ENCODE measurements at places on chromosomes 2 and 18.

GRCh38 chr2:18976168-18976961 is 382.1 kb downstream of the OSR1 start:
- DNase-seq: no peak

DNA sequence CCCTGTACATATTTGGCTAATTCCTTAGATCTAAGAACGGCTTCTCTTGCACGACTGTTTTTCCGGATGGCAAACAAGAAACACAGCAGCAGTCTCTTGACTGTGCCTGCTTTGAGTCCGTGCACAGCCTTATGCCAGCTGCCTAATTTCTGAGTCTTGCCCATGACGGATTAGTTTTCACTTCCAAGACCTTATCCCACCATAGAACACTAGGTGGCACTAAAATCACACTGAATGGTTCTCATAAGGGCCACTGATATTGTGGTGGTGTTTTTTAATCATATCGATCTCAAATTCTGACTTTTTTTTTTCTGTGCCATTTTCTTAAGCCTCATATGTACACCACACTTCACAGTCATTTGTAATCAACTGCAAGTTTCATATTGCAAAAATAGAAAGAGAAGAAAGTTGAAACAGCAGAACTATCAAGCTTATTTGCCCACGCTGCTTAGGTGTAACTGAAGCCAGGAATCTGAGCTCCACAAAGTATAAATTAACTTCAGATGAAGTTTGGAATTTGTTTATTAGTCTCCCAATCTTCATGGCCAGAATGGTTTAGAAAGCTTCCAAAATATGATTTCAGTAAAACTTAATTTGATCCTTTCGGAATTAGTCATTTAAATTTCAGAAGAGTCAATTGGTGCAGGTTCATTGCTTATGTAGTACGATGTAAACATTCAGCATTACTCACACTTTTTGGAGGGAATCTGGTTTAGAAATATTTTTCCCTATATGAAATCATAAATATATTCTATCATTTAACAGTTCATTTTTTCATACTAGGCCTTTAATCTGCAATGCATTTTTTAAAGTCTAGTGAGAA is 45.5 kb upstream of the SCN7A start:
- DNase-seq: peak; percentile 61

- DNase-seq: no peak
These were observed 105.0 kb downstream of the IKZF2 start for GRCh38 chr2:213046431-213046830.

GRCh38 chr2:213089438-213089837 is 62.0 kb downstream of the IKZF2 start:
- no peak for DNase-seq

DNA sequence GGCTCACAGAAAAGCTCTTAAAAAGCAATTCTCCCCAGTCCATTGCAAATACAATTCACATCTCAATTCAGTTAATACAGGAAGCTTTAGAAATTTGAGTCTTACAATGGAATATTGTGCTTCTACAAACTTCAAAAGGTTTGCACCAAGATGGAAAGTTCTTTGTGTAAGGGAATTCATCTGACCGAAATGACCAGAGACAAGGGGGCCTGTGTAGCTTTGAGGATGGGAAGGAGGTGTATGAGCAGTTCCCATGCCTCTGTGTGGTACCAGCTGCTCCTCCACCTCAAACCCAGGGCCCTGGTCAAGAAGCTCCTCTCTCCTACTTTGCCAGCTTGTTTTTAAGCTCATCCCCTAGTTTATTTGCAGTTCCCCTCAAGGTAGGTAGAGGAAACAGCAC is 312.8 kb upstream of the PKDCC start:
- no peak for DNase-seq

- DNase-seq: no peak
These were observed 77.8 kb downstream of the RDH14 start for GRCh38 chr2:18482666-18483065.

GRCh38 chr2:165902934-165903333 is 50.6 kb downstream of the TTC21B start:
- DNase-seq: no peak

GRCh38 chr2:78682781-78683180 is 342.7 kb upstream of the REG3G start:
- DNase-seq: no peak

- DNase-seq: no peak
These were observed 56.3 kb downstream of the RBKS start for GRCh38 chr2:27833931-27834330.

DNA sequence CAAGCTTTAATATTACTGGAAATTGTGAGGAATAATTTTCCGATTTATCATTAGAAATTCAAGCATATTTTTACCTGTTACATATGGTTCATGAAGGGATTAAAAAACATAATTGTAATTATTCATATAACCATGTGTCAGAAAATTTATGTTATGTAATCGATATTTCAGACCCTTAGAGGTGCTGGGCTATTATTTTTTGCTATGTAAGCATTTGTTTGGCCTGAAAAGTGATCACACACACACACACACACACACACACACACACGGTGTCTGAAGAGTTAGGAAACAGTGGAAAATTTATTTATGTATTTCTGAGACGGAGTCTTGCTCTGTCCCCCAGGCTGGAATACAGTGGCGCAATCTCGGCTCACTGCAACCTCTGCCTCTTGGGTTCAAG is 375.5 kb downstream of the PTH2R start:
- no peak for DNase-seq

DNA sequence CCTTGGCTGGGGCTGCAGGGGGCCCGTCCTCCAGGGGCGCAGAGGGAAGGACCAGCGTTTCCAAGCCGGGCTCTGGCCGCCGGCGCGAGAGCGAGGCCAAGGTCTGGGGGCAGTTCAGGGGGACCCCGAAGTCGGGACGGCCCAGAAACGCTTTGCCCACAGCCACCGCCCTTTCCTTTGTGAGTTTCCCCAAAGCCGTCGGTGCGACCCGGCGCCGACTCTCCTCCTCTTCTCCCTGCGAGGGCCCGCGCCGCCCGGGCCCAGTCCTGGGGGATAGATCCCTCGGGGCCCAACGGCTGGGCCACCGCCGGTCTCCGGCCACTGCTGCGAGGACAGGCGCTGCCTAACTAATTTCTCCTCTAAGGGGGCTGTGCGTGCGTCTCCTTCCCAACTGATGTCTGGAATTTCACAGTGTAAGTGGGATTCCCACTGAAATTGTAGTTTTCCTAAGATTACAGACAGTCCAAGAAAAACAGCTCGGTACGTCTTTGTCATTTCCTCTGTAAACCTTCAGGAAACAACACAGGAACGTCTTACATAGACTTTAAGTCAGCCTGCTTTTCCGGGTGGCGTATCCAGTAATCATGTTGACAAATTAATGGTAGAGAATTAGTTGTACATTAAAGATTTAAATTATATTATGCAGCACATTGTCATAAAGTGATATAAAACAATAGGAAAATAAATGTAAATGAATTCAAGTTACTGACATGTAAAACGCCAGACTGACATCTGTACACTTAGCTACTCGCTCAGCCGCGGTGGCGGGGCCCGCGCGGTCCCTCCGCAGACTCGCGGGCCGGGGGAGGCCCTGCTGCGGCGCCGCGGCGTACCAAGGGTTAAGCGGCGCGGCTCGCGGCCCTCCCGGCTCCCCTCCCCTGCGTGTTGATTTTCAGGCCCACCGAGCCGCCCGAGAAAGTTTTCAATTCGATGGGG is 139.4 kb upstream of the SIX3 start:
- no peak for DNase-seq

- no peak for DNase-seq
These were observed 23.7 kb downstream of the B3GNT2 start for GRCh38 chr2:62219407-62220159.

DNA sequence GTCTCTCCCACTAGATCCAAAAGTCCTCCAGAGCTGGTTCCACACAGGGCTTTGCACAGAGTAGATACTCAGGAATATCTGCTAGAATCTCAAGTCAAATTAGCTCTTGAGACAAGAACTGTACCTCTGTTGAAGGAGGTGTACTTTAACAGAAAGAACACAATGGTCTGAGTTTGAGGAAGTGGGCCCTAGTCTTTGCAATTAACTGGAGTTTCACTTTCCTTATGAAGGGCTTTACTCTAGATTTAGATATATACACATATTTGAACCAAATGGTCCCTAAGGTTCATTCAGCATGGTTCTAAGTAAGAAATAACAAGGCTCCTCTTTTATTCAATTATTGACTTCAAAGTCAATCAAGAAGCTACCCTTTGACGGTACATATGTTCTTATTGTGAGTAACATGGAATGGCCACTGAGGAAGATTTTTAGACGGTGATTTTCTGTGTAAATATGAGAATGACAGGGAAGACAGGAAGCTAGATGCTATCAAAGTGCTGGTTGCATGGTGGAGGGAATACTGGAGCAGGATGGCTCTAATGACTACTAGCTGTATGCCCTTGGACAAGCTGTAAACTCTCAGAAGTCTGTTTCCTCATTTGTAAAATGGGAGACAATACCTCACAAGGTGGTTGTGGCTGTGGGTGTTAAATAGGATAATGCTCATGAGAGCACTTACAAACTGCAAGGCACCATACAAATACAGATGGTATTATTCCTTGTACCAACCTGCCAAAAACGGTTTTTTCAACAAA is 73.5 kb upstream of the SERTAD2 start:
- no peak for DNase-seq

GRCh38 chr2:196427986-196428634 is 211.4 kb upstream of the CCDC150 start:
- no peak for DNase-seq

DNA sequence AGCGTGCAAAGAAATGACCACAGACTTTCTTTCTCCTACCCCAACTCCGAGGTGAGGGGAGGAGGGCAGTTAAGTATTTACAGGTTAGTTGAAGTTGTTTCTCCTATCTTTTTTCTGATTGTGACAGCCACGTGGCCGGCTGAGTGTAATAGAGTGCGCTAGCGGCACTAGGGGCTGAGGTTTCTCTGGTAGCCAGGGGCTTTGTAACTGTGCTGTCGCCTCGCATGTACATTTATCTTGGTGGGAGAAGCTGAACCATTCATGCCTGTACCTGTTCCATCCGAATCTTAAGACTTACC is 214.1 kb upstream of the STON1 start:
- DNase-seq: peak; percentile 30

- no peak for DNase-seq
These were observed 221.4 kb upstream of the PXDN start for GRCh38 chr2:1965726-1966125.

GRCh38 chr2:1925928-1926327 is 181.6 kb upstream of the PXDN start:
- DNase-seq: no peak

DNA sequence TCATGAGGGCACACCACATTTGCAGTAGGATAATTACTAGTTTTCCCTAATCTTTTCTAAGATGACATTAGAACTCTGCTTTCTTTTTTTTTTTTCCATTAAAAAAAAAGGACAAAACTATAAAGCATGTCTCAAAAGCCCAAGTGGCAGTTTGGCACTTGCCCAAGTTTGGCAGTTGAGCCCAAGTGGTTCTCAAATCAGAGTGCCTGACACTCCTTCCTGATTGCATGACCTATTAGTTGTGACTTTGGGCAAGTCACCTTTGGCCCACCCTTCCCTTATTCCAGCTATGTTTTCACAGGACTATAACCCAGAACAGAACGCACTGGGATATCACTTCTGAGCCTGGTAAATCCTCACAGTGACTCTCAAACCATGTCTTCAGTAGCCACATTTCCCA is 273.0 kb downstream of the CCDC85A start:
- DNase-seq: no peak

DNA sequence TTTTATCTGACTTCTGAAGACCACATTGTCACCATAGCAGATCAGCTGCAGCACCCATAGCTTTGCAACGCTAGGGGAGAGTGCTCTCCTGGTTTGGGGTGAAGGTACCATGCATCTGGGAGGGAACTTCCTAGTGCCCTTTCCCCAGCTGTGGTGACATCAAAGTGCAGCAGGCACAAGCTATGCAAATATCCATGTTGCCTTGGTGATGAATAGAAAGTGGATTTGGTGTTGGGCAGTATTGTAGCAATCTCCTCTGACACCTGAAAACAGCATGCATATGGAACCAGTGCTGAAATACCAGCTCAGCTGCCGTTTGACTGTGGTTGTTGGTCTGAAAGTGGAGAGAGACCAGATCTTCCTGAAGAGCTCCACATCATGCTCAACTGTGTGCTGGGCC is 37.1 kb downstream of the BCL2L11 start:
- no peak for DNase-seq

- no peak for DNase-seq
These were observed 37.0 kb downstream of the MAL start for GRCh38 chr2:95062242-95063085.

- DNase-seq: no peak
These were observed 138.0 kb upstream of the GPC1 start for GRCh38 chr2:240297256-240298116.

GRCh38 chr2:195003881-195004471 is 653.0 kb upstream of the SLC39A10 start:
- no peak for DNase-seq

GRCh38 chr2:159753797-159754196 is 41.5 kb downstream of the MARCHF7 start:
- no peak for DNase-seq

DNA sequence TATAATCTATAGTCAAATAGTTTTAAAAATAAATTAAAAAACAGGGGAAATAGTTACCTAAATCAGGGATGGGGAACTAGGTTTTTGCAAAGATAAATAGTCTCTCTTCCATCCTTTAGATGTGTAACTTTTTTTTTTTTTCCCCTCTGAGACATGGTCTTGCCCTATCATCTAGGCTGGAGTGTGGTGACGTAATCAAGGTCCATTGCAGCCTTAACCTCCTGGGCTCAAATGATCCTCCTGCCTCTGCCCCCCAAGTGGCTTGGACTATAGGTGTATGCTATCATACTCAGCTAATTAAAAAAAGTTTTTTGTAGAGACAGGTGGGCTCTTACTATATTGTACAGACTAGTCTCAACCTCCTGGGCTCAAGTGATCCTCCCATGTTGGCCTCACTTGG is 316.5 kb downstream of the CCDC85A start:
- DNase-seq: no peak

DNA sequence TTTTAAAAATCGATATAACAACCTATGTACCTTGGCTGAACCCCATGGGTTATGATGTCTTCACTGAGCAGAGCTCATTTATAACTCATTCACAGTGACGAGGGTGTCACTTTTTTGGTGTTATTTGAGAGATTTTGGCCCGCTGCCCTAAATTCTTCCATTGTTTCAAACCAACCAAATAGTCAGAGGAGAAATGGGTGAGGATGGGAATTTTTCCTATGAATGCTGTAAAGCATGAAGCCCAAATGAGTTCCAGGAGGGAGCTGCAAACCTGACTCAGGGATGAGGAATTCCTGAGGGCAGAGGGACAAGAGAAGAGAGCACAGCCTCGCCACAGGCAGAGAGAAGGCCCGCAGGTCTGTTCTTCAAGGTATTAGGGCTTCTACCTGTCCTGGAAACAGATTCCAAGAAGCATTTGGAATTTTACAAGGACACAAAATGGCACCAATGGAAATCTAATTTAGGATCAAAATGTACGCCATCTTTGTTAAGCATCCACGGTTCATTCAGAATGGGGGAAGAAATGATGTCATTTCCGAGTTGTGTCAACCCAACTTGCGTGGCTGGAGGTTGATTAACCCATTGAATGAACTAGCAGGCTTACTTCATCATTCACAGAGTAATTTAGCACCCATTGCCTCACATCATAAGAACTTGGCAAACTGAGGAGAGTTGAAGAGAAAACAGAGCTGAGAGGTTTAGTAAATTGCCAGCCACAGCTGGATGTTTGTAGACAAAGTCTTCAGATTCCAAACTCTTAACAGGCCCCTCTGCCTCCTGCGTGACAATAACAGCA is 133.5 kb downstream of the LAMA3 start:
- no peak for DNase-seq

GRCh38 chr2:145906354-145906753 is 1386.4 kb upstream of the ZEB2 start:
- no peak for DNase-seq

GRCh38 chr18:79965119-79965902 is 868 bp downstream of the HSBP1L1 start:
- DNase-seq: no peak

- DNase-seq: peak; percentile 90
These were observed 5.2 kb downstream of the ZFP36L2 start for GRCh38 chr2:43221124-43221762.

Measured in right renal cortex interstitium (tissue), 3 donors.